ENCODE measurements at places on chromosomes 16 and 17. TPM values are rescaled to one million over a fixed set of nuclear protein-coding genes. Genes with fewer than 3 reads are reported as not detected.

NOTUM gene
- polyA plus RNA-seq = 0.04 TPM

DNA sequence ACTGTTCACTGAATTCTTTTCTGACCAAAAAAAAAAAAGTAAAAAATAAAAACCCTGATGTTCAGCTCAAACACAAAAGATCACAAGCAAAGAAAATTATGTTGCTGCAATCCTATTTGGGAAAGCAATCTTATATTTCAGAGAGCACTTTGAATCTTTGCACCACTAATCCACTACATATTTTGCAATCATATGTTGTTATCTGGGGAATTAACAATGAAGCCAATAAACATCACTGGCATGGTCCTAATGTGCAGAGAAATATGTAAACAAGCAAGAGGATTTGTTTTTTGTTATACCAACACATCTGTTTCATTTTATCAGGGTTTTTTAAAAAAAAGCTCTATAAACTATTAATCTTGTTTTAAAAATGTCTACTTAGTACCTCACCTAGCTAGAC lies 84.1 kb downstream of the TOX3 start:
- no peak for DNase-seq

DNA sequence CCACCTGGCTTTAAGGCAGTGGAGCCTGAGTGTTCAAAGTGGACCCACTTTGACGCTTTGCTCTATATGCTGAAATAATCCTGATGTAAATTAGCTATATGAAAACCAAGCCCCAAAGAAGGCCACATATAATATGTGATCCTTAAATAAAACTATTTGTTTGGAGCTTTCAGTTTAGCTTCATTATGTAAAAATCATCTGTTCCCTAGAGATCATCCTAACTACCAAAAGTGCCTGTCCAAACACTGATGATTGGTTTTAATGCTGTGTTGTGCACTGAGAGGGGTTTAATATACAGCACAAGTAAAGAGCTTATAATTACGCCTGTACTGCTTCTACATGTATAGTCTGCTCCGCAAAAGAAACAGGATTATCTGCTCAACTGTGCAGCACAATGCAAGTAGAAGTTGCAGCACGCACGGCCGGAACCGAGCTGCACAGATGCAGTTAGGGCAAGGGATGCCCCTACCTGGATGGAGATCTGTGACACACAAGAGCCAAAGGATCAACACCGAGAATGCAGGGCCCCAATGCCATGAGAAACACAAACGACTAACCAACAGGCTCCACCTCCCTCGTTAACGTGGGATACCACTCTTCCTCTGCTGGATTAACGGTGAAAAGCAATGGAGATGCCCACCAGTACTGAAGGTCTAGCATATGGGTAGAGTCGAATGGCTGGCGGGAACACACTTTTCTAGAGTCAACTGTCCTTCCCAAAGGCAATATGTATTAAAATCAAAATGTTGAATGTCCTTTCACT lies 20.5 kb downstream of the USP7 start:
- no peak for DNase-seq

DNA sequence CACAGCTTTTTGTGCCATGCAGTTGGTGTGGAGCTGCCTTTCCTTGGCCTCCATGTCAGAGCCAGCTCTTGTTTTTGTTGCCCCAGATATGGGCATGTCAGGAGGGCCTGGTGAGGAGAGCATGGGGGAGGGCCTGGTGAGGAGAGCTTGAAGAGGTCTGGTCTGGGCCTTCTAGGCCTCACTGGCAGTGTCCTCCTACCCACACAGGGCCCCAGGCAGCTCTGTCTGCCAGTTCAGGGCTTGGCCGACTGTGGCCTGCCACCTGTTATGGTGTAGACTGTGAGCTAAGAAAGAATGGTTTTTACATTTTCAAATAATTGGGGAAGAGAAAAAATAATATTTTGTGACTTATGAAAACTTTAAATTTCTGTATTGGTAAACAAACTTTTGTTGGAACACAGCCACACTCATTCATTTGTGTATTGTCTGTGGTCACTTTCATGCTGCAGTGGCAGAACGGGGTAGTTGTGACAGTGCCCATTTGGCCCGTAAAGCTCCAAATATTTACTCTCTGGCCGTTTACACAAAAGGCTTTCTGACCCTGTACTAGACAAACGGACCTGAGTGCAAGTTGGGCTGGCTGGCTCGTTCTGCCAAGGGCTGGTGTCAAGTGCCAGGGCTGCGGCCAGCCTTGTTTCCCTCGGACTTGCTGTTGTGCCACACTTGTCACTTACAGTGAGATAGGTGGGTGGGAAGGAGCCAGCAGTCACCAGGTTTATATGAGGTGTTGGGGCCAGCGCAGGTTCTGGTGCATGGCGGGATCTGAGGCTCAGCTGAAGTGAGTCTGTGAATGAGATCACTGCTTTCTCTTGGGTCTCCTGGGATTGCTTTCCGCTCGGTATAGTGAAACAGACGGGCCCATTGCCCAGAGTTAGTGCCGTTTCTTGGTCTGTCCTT lies 18.2 kb downstream of the PGS1 start:
- DNase-seq = no peak

DNA sequence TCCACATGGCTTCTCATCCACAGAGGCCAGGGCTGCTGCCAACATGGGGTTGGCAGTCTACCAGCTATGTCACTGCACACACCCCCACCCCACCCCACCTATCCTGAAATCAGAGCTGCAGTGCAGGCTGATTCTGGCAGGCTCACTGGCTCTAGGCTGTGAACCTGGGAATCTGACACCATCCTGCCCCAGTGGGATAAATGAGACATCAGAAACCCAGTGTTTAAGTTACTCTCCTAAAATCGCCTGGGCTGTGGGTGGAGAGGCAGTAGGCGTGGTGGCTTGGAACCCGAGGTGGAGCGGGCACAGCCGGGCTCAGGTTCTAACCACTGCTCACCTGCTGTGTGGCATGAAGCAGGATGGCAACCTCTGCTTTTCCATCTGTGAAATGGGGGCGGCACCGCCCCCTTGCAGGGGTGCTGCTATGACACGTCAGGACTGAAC lies 5.6 kb downstream of the SLC38A8 start:
- DNase-seq = no peak

GRCh38 chr16:4111748-4112696 lies 4.2 kb downstream of the ADCY9 start:
- no peak for DNase-seq

DNA sequence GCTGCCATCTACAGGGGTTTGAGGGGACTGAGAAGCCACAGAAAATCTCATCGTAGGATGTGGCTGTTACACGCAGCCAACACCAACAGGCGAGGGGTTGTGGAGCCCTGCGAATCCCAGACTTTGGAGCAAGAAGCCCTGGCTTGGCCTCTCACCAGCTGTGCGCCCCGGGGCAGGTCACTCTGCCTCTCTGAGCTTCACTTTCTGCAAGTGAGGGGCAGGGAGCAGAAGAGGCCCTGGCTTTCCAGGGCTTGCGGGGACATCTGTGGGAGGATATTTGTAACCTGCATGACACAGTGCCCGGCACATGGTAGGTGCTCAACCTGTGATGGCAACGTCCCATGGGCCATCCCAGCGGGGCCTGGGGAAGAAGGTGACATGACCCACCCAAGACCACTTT lies 32.9 kb upstream of the CIBAR2 start:
- DNase-seq = no peak

- no peak for DNase-seq
Observed at GRCh38 chr16:71327720-71328119, 30.8 kb upstream of the CALB2 start.

- DNase-seq = no peak
Observed at GRCh38 chr16:58651965-58652348, 22.3 kb upstream of the CNOT1 start.

GRCh38 chr17:5513628-5514027 lies 27.3 kb downstream of the MIS12 start:
- no peak for DNase-seq
